AG20443 (cell line): ENCODE measurements at places on chromosomes 12 and 14.

DNA sequence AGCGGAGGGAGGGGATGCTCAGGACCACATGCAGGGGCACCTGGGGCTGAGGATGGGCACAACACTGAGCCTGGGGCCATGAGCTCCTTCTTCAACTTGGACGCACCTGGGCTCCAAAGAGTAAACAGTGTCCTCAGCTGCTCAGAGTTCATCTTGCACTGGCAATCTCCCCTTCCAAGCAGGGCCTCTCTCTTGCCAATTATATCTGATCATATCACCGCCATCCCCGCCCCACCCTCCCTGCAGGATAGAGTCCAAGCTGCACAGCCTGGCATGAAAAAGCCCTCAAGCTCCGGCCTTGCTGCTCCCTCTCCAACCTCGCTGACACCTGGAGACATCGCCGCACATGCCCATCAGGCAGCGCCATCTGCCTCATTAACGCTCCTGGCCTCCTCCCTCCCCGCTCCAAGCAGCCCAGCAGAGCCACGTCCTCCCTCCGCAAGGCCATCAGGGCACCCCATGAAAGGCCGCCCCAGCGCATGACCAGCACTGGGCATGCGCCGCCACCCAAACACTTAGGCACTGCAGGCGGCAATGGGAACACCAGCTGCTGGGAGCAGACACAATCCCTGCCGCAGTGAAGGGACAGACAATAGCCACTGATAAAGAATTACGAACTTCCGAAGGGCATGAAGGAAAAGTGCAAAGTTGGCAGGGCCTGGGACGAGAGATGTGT is 88.8 kb downstream of the CHGA start:
- DNase-seq, result no peak

- DNase-seq, result no peak
Measured at GRCh38 chr12:91123236-91123916, 12.1 kb upstream of the LUM start.

GRCh38 chr12:2752676-2753371 is 41.9 kb upstream of the FKBP4 start:
- DNase-seq, result peak; percentile 90

- no peak for DNase-seq
Measured at GRCh38 chr12:124151583-124151982, 143.3 kb upstream of the RFLNA start.

DNA sequence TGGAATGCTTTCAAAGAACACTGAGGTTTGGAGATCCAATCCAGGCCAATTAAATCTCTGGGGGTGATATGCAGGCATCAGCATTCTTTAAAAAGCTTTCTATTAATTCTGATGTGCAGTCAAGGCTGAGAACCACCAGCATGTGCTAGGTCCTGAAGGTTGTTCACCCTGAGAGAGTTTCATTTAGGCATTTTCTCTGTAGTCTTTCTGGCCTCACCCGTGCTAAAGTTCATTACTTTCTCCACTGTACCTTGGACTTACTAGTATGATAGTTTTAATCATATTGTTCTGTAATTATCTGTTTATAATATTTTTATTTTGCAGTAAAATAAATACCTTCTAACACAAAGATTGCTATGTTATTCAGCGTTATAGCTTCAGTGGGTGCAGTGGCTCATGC is 32.9 kb downstream of the SOS2 start:
- no peak for DNase-seq

- no peak for DNase-seq
Measured at GRCh38 chr14:46197856-46198255, 453.7 kb downstream of the RPL10L start.

DNA sequence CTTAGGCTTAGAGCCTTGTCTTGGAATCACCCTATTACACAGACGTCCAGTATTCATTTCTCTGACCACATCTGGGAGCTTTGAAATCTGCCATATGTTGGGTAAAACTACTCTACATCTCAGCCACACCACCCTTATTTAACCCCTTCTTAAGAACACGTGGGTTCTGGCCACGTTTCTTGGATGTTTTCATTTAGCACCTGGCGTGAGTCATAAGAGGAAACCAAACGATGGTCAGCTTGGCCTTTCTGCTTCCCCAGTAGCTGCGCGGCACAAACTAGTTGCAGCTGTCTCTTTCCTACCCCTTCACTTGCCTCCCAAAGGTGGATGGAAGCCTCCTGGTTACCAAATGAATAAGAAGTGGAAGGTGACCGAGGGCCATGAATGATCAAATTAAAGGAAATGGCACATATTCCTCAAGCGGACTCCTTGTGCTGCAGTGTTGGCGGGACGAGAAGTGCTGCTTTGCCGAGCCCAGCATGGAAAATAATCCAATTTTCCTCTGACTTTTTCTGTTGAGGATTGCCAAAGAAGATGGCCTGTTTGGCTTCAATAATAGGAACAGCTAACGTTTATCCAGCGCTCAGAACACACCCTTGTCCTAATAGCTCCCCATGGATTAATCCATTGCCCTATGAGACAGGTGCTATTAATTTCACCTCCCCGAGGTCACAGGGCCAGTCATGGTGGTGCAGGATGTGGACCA is 154.1 kb downstream of the ZNF664 start:
- DNase-seq, result no peak

- DNase-seq, result peak; percentile 75
Measured at GRCh38 chr12:59452259-59452658, 143.6 kb upstream of the SLC16A7 start.

DNA sequence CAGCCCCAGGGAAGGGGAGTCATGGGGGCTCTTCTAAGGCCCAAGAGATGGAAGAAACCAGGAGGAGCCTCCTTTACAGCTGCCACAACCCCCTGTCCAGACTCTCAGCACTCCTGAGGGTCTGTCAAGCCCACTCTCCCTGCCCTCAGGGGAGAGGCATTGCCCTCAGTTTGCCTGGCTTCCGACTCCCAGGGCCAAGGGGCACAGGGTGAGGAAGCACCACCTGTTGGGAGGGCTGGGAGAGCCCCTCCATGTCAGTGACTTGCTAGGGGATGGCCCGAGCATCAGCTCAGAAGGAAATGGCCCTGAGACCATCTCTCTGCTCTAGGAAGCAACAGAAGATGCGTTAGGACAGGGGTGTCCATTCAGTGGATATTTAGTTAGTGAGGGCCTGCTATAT is 36.1 kb downstream of the LTBP2 start:
- DNase-seq, result no peak

GRCh38 chr12:103756443-103756842 is 84.6 kb downstream of the NT5DC3 start:
- DNase-seq, result no peak

GRCh38 chr14:21205678-21206581 is 50.1 kb upstream of the OR5AU1 start:
- no peak for DNase-seq
